ENCODE measurements at places on chromosomes 16 and 17.

GRCh38 chr17:35051183-35051578 lies 12.3 kb downstream of the RFFL start:
- no peak for DNase-seq

- no peak for DNase-seq
Measured at GRCh38 chr17:32794533-32795246, 82.2 kb downstream of the MYO1D start.

DNA sequence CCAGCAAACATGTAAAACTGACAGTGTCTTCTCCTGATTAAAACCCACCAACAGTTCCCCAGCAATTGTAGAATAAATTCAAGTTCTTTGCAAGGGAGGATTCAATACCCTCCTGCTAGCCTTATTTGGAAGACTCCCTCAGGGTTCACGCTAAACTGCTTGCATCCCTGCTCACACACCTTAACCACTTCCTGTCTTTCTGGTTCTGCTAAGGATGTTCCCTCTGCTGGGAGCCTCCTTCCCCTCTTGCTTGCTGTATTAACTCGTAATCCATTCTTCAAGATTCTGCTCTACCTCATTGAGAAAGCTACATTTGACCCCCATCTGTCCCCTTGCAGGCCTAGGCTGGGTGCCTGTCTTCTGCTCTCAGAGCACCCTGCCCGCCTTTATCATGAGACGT lies 2.3 kb upstream of the SHISA6 start:
- no peak for DNase-seq

DNA sequence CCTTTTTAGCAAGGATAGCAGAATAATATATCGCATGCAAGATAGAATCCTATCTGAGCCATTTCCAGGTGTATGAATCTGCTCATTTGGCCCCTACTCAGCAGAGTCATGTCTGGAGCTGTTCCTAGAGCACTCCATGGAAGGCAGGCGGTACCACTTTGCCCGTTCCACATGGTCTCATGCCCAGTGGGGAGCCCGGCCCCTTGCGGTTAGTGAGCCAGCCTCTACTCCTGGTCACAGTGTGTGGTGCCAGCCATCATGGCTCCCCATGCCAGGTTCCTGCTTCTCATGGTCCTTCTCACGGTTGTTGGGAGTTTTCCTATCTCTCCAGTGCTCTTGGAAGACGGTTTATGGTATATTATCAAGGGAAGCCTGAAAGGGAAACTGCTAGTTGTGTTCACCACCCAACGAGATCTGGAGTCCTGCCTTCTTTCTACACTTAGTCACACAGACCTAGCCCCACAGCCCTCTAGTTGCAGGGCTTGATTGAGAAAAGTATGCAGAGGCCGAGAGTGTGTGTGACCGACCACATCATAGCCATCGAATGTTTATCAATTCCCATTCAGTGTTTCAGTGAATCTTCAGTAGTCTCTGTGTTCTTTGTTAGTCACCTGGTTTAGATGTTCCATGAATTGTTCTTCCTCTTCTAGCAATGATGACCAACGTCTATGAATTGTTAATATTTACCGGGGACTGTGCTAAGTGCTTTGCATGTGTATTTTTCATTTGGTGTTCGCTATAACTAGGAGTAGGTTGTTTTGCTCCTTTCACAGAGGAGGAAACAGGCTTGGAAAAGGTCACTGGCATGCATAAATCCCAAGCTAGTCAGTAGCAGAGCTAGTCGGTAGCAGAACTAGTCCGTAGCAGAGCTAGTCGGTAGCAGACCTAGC lies 9.6 kb downstream of the JPT2 start:
- DNase-seq = no peak

DNA sequence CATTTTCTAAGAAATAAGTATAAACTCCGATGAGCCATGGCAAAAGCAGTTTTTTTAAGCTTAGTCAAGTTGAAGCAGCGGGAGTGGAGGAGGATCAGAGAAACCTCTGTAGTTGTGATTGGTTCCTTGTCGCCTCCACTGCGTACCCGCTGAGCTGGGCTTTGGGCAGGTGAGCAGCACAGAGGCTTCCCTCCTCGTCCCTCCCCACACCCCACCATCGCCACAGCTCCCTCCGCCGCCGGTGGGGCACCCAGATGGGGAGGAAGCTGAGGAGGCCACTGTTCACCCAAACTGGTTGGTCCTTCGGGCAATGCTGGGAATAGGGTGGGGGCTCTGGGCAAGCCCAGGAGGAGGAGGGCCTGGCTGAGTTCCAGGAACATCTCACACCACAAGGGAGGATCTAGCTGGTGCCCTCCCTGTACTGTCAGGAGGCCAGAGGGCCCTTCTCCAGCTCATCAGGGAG lies 5.2 kb upstream of the MRPL38 start:
- DNase-seq = no peak

GRCh38 chr17:77750427-77751043 lies 208.0 kb upstream of the TNRC6C start:
- DNase-seq = no peak

DNA sequence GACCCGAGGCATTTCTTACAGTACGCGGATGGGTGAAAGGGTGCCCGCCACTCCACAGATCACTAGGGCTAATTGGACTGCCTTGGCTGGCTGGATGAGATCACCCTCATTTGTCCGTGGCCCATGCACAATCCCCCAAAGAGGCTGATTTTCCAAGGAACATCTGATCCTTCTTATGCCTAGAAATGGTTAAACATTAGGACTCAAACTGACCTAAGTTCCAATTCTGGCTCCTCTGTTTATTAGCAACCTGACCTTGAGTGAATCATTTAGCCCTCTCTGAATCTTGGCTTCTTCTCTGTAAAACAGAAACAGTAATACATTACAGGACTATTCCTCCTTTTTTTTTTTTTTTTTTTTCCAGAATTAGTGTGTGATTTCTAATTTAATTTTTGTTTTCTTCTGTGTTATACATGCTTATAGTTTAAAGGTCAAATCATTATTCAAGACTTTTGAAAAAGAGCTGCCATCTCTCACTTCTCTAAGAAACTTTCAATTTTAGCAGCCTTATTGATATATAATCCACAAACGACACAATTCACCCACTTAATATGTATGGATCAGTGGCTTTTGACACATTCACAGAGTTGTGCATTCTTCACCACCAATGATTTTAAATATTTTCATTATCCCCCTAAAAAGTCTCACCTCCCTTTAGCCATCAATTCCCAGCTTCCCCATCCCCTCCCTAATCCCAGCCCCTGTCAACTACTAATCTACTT lies 45.4 kb upstream of the TMEM132E start:
- no peak for DNase-seq

- DNase-seq = no peak
Measured at GRCh38 chr16:82033683-82034300, 1.3 kb upstream of the HSD17B2 start.

DNA sequence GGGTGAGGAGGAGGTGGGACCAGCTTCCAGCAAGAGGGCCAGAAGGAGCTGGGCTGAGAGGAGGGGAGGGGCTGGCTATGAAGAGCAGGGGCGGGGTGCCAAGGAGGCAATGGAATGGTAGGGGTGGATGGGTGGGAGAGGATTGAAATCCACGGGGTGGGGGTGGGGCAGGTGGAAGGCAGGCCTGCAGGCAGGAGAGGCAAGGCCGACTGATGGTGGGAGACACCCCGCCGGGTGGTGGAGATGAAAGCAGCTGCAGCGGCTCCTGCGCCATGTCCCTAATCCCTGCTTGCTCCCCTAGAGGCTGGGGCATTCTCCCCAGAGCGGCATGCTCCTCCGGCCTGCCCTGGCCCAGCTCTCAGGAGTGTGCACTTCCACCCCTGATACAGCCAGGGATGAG lies 27.8 kb upstream of the TAC4 start:
- no peak for DNase-seq

DNA sequence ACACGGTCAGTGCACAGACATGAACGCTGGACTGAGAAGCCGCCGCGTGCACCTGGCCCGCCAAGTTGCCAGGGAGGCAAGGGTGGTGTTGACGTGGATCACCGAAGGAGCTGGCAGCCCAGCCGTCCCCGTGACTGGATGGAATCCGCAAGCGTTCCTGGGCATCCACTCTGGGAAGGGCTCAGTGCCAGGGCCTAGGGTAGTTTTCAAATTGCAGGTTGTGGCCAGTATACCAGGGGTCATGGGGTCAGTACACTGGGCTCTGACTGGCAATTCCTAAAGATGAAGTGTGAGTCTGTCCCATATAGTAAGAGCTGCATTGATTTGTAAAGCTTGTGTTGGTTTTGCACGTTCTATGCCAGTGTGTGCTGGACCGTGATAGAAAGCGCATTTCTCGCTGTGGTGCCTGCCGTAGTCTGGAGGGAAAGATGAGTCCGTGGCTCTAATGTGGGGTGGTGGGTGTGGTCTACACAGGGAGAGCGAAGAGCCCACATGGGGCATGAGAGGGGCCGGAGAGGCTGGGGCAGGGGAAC lies 21.1 kb upstream of the METRNL start:
- DNase-seq = no peak

DNA sequence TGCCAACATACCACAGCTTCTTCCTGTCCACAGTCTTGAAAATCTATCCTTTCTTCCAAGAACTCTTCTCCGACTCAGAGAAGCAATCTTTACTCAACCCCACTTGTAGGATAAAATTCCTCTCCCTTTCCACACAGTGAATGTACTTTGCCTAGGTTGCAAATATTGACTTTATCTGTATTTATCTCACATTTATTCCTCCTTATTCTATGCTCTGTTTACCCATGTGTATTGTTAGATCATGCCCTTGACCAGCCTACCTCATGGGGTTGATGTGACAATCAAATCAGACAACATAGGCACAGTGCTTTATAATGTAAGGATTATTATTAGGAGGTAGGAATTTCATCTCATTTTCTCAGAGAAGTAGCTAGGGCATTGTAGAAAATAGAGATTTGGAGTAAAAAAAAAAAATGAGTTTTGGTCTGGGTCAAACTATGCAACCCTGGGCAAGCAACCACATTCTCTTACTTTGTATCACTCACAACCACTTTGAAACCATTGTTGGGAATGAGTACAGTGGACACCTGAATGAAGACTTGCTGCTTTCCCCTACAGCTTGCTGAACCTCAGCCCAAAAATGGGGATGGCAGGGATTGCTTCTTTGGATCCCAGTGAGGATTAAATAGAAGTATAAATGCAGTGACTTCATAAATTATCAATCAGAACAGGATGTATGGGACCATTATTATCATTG lies 9.1 kb upstream of the SLC35B1 start:
- DNase-seq = no peak

DNA sequence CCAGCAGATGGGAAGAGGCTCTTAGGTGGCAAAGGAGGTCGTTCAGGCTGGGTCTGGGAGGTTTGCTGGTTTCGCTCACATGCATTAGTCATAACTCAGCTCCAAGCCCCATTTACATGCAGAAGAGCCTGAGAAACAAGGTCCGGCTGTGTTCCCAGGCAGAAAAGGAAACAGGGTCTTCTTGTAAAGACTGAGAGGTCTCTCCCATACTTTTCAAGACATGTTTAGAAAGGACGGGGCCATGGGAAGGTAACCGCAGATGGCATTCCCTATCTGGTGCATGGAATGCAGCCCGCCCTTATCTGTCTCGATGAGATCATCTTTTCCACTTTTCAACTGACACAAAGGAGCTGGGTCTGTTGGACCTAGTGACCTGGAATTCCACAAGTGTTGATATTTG lies 389.0 kb upstream of the CDH11 start:
- DNase-seq = no peak

DNA sequence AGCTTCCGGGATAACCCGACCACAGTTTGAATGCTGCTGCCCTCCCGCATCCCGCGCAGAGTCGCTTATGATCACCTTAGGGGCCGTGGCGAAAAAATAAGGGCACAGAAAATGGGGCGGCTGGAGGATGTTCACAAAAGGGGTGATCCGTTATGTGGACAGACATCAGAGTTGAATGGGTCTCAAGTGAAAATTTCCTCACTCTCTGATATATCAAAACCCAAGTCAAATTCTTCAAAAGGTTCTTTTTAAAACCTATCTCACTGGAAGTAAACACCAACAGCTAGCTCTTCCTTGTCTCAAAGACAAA lies 400 bp upstream of the CEP112 start:
- DNase-seq = no peak

DNA sequence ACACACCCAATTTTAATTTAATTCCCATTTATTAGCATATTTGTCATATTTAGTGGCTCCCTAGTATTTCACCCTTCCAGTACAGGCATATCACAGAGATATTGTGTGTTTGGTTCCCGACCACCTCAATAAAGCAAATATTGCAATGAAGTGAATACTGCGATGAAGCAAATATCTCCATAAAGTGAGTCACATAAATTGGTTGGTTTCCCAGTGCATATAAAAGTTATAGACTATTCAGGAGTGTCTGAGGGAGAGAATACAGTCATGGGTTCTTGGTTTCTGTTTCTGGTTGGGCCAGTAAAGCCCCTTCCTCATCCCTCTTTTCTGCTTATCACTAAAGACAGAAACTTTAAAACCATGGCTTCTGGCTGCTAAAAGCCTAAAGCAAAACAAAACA lies 295.4 kb upstream of the AXIN2 start:
- DNase-seq = no peak

DNA sequence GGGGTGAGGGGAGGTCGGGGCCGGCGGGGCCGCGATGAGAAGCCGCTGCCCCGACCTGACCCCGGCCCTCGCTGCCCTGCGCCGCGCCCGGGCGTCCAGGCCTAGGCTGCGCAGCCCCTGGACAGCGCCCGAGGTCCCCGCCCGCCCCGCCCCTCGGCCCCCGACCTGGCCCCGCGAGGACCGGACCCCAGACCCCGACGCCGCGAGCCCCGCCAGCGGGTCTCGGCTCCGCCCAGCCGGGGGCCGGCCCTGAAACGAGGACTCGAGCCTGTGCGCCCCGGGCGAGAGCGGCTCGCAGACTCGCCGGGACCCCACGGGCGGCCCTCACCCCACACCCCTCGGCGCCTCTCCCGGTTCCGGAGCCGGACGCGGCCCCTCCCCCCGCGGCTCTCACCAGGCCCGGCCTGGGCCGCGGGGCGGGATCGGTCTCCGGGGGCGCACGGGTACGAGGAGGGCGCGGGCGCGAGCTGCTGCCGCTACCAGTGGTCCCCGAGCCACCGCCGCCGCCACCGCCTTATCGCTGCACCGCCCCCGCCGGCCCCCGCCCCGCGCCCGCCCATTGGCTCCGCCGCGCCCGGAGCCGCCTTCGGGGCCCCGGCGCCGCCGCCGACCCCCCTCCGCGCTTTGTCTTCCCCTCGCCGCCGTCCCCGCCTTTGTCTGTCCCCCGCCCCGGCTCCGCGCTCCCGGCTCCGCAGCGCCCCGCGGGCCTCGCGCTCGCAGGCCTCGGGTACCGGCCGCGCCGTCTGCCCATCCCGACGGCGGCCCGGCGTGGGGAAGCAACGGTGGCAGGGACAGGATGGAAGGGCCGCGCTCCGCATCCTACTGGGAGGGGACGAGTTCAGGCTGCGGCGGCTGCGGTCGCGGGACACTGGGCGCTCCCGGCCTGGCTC lies at the start of gene LIMD2:
Gene LIMD2 (minus strand): TSS at position 488 of the 890 bp plus-strand sequence. CDS start 827 bp downstream, outside the sequence.
- peak; percentile 78 for DNase-seq

All from activated T-helper 1 cell treated with anti-CD3 and anti-CD28 coated beads, Interleukin-2, amount 50 U/mL, for 16 hours (primary cell).